ENCODE measurements at places on chromosomes 2 and 18.

GRCh38 chr2:117723888-117724434, 90.5 kb upstream of the DDX18 start:
- DNase-seq, result no peak

- DNase-seq, result no peak
Measured at GRCh38 chr2:181998041-181998835, 12.6 kb downstream of the PPP1R1C start.

GRCh38 chr2:44652701-44653100, 288.8 kb upstream of the SIX3 start:
- peak; percentile 4 for DNase-seq

- DNase-seq, result no peak
Measured at GRCh38 chr18:58715540-58715939, 44.3 kb downstream of the MALT1 start.

GRCh38 chr18:6732952-6733351, 3.4 kb downstream of the ARHGAP28 start:
- peak; percentile 34 for DNase-seq

GRCh38 chr2:175633227-175633626, 368.8 kb downstream of the LNPK start:
- DNase-seq, result no peak

GRCh38 chr2:60366135-60366712, 187.2 kb downstream of the BCL11A start:
- no peak for DNase-seq

GRCh38 chr18:47387864-47388263, 136.4 kb upstream of the SKOR2 start:
- no peak for DNase-seq

GRCh38 chr2:224023188-224023587, 15.9 kb downstream of the SERPINE2 start:
- DNase-seq, result peak; percentile 69

DNA sequence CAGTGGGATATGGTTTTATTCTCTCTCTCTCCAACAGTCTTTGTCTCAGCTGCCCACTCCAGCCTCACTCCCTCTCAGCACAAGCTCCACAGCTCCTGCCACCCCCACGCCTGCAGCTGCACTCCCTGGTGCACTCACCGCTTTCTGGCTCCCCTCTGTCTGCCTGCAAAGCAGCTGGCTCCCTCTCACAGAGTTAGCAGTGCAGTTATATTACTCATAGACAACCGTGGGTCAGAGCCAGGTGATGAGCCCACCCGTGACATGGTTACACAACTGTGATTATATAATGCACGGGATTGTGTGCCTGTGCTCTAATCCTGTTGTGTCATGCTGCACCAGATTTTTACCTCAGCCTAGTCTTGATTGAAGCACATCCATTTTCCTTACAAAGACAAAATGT, 276.9 kb upstream of the CHAC2 start:
- no peak for DNase-seq

DNA sequence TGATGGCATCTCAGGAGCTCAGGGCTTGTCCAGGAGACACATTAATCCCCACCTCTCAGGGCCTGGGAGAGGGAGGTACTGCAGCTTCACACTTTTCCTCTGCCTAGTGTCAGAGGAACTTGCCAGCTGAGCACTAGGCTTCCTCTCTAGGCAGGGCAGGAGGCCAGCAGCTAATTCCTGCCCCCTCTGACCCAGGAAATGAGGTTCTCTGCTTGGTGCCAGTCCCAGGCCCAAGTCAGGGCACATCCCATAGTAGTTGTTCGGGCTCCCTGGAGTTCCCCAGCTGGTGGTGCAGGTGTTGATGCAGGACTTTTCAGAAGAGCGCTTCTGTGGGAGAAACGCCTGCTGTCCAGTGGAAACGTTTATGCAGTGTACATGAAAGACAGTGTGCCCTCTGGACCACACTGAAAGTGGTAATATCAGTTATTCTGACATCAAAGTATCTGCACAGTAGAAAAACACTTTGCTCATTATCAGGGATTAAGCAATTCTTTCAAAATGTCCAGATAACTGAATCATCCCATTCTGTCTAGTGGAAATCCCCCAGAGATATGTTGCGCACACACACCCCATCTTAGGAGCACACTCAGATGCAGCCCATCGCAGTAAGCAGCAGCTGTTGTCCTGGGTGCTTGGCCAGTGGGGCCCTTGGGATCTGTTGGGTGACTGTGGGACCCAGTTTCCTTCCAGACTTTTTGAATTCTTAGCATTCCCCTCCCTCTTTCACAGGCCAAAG, 17.8 kb upstream of the SCLY start:
- DNase-seq, result no peak

- DNase-seq, result no peak
Measured at GRCh38 chr18:9846162-9846925, 39.4 kb upstream of the TXNDC2 start.

DNA sequence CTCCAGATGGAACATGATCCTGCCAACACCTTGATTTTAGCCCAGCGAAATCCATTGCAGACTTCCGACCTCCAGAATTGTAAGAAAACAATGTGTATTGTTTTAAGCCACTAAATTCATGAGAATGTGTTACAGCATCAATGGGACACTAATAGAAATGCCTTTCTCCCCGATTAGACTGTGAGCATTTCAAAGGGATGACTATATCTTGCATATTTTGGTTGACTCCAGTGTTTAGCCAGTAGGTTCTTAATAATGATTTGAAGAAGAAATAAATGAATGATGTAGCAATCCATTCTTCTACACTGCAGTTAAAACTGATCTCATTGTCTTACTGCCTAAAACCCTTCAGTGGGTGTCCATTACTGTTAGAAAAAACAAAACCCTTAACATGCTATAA, 67.4 kb upstream of the ACVR1C start:
- peak; percentile 43 for DNase-seq

DNA sequence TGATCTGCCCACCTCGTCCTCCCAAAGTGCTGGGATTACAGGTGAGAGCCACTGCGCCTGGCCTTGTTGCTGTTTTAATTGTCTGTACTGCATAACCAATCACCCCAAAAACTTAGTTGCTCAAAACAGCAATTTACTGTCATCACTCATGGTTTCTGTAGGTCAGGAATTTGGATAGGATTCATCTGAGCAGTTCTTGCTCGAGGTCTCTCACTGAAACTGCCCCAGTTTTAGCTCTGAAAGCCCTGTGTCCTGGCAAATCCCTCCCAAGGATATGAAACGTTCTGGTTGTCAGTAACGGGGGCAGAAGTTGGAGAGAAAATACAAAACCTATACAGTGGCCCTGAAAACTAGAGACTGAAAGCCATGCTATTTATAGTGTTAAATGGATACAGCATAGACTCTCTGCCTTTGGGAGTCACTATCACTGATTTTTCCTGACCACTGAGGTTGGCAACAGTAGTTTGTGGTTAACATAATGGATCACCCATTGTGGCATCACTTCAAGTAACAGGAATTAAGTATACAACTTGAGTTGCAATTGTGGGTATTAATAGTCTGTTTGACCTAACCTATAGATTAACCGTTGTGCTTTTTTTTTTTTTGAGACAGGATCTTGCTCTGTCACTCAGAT, 27.2 kb upstream of the ERICH2 start:
- no peak for DNase-seq

DNA sequence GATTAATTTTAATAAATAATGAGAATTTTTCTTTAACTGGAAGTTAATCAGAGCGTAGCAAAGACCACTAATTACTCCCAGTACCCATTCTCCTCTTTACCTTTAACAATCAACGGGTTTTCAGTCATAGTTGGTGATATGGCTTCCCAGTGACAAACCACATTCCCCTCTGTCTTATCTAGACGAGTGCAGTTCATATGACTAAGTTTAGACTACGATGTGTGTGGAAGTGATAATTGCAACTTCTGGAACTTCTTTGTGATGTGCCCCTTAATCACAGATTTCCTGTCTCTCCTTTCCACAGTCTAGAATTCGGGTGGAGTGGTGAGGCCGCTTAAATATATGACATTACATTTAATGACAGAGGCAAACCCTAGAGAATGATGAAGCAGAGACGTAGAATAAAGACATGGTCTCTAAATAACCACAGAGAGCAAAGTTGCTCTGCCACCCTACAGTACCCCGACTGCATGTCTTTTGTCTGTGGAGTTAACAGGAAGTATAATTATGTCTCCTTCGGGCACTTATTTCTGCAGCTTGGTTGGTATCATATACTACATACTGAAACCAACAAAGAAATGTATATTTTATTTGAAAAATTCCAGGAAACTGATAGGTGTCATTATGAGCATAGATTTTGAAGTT, 693.3 kb upstream of the CDH7 start:
- DNase-seq, result no peak

GRCh38 chr2:235087832-235088495, 136.1 kb downstream of the SH3BP4 start:
- DNase-seq, result no peak

- no peak for DNase-seq
Measured at GRCh38 chr2:32229635-32230034, 35.1 kb downstream of the NLRC4 start.

GRCh38 chr18:45249246-45249661, 366.0 kb upstream of the SLC14A2 start:
- no peak for DNase-seq

DNA sequence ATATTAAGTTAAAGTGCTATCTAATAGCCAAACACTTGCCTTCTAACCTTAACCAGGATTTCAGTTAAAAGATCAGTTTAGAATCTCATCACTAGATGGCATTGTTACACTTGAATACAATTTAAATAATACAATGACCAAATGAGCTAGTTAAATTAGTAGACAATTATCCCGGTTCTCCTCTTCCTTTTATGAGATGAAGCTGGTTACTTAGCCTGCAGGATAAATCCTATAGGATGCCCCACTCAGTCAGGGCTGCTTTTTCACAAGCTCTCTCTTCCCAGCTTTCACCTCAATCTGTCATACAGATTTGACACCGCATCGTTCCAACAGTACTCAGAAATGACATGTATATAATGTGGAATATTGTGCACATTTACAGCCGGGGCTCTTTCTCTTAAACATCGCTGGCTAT, 678.8 kb downstream of the KCNJ3 start:
- DNase-seq, result no peak

- DNase-seq, result no peak
Measured at GRCh38 chr2:161207941-161208340, 47.7 kb downstream of the TANK start.

GRCh38 chr18:11516751-11517503, 92.5 kb upstream of the SLC35G4 start:
- no peak for DNase-seq

- no peak for DNase-seq
Measured at GRCh38 chr2:113200236-113200635, 26.5 kb downstream of the PSD4 start.

- DNase-seq, result no peak
Measured at GRCh38 chr2:46181789-46182530, 115.2 kb upstream of the EPAS1 start.

DNA sequence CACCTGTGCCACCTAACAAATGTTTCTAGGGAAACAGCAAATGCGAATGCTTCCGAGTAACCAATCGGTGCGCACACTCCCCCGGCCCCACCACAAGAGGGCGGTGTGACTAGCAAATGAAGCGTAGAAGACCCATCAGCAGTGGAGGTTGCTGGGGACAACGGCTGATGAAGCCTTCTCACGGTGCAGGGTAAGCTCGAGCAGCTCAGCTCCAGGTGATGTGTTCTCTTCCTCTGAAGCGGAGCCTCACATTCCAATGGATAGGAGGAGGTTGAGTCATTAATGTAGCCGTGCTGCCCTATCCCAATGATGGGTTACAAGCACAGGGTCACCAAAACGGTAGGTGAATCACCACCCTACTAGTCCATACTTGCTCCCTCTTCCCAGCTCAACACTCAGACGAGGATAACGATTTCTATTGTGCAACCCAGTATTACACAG, 127.6 kb upstream of the TWIST2 start:
- DNase-seq, result peak; percentile 40

DNA sequence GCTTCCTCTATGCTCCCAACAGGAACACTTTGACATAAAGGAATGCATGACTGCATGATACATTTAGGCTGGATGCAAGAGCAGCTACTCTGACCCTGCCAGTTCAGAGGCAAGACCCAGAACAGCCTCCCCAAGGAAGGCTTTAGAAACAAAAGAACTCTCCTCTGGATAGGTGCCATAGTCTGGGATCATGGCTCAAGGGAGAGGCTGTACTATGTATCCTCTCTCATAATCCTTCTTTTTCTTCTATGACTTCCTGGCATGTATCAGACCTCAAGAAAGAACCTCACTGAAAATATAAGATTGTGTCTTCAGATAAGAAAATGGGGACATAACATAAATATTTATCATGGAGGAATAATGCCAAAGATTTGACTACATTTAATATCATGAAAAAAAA, 194.0 kb upstream of the LYPD1 start:
- no peak for DNase-seq

DNA sequence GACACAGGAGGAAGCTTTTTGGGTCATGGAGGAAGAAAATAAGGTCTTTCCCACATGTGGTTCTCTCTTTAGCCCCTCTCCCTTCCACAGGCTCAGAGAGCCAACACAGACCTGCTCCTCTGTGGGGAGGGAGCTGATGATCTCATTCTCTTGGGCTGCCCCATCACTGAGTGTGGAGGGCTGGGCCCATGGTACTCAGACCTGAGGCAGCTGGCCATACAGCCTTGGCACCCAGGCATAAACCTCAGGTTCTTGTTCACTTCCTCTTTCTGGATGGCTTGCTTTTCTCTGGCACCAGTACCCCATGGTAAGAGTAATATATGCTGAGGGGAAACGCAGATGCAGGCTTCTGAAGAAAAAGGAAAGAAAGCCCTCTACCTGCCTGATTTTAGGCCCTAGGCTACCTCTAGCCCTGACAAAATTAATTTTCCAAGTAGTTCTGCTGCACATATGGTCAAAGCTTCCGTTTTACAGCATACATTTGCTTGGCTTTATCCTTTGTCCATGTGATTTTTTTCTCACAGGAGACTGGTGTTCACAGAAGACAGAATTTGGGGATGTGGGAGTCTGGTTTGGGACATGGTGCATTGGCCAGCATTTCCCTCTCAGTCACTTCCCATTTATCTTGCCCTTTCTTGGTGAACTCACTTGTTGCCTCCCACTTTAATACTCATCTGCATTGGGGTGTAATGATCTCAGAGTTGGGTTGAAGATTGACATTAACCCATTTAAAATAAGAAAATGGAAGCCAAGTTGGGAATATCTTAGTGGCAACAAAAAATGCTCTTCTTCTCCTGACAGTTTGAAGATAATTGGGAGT, 11.1 kb downstream of the DHRS9 start:
- no peak for DNase-seq

DNA sequence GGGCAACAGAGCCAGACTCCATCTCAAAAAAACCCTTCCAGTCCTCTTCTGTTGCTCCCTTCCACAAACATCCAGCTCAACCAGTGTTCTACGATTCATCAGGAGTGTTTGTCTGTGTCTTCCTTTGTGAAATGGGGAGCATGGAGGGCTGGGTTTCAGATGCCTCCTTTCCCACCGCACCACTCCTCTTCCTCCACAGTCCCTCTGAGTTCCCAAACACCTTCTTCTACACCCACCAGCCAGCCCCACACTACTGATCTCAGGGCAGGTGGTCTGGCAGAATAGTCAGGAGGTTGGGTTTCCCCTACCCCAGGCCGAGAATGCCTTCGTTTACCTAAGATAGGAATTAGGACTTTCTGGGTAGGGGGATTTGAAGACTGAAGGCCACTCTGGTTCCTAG, 36.9 kb downstream of the NGEF start:
- no peak for DNase-seq

GRCh38 chr2:18483896-18484295, 76.6 kb downstream of the RDH14 start:
- peak; percentile 53 for DNase-seq

GRCh38 chr2:218880102-218880858, at the start of gene WNT10A:
TSS of gene WNT10A (plus strand) at chr2:218880852. CDS start at chr2:218880996, 144 bp downstream.
- no peak for DNase-seq
